ENCODE measurements at places on chromosomes 2 and 18. TPM values are rescaled to one million over a fixed set of nuclear protein-coding genes. Genes with fewer than 3 reads are reported as not detected.

- no peak for DNase-seq
Observed at GRCh38 chr2:48849770-48850169, 94.2 kb upstream of the LHCGR start.

DNA sequence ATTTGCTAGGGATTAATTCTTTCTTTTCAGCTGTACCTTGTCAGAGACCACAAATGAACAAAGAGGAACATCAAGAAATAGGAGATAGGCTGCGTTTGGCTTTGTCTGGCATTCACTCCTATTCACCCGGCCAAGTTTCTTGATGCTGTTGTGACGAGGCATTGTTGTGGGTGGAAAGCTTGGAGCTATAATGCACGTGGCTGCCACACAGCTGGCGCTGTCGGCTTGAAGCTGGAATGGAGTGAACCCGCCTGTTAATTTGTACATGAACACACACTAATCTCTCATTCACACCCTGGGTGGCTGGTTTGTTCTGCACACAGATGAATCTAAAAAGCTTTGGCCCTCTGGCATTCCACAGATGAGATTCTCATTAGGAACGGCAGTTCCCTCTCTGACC is 274.9 kb upstream of the GYPC start:
- DNase-seq = no peak

DNA sequence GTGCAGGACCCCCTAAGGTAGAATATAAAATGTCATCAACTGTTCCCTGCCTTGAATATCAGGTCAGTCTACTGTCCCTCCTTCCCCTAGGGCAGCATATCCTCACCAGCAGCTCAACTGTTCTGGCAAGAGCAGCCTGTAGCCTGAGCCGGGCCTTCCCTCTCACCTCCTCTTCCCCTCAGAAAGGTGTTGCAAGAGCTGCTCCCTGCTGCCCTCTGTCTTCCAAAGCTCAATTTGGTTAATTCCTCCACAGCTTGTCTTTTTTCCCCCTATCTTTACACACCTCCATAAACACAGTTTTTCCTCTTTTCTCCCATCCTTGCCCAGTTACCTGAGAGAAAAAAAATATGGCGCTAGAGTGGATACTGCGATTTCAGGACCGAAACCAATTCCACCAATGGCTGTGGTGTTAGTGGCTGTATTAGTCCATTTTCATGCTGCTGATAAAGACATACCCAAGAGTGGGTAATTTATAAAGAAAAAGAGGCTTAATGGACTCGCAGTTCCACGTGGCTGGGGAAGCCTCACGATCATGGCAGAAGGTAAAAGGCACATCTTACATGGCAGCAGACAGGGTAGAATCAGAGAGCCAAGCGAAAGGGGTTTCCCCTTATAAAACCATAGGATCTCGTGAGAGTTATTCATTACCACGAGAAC is 184.7 kb downstream of the MREG start:
- no peak for DNase-seq

- DNase-seq = no peak
Observed at GRCh38 chr2:102209474-102209873, 22.7 kb downstream of the IL1RL2 start.

DNA sequence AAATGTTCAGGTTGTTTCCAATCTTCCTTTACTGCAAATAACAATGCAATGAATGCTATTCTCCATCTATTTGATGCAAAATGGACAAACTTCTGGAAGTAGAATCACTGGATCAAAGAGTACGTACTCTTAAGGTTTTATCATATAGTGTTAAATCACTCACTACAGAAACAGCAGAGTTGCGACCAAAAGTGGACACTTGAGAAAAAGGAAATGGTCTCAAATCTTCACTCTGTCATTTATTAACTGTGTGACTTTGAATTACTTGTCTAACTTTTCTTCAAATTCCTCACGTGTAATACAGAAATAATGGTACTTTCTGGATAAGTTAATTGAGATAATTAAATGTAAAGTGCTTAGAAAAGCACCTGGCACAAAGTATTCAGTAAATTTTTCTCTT is 78.1 kb downstream of the CERKL start:
- no peak for DNase-seq

DNA sequence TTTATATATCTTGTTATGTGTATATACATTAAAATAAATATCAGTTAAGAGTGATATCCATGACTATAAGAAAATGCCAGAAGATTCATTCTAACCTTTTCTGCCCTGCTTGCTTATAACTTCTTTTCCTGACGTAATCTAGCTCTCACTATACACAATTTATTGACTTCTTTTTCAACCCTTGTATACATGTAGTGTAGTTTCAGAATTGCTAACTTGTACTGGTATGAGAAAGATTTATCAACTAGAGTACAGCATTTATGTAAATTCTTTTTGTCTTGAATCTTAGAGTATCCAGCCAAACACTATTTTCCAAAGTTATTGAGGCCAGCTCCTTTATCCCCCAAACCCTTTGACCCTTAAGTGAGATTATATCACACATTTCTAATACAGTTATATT is 798.0 kb upstream of the RAB6C start:
- DNase-seq = no peak

GRCh38 chr2:20422402-20423271 is 24.2 kb upstream of the RHOB start:
- DNase-seq = no peak

- DNase-seq = no peak
Observed at GRCh38 chr2:10971161-10971887, 59.6 kb downstream of the KCNF1 start.

DNA sequence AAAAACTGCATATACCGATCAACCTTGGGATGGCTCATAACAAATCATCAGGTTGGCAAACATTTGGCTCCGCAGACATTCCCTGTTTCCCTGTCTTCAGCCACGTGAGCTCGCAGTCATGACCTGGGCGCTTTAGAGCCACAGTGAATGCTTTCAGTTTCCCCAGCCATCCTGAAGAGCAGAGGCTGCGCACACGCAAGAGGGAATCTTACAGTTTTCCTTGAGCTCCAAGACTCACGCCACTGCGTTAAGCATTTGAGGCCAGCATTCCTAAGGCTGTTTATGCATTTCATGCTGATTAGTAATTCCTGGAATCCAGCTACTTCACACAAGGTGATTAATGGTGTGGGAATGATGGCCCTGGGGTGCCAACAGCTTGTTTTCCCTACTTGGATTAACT is 95.1 kb downstream of the MTCL1 start:
- DNase-seq = no peak

- no peak for DNase-seq
Observed at GRCh38 chr2:32558492-32558891, 69.4 kb upstream of the TTC27 start.

GRCh38 chr2:222423632-222424275 is 589 bp upstream of the SGPP2 start:
- peak; percentile 82 for DNase-seq

- no peak for DNase-seq
Observed at GRCh38 chr2:11477994-11478393, 12.0 kb upstream of the E2F6 start.

- no peak for DNase-seq
Observed at GRCh38 chr2:56960581-56960980, 776.8 kb downstream of the CCDC85A start.

DNA sequence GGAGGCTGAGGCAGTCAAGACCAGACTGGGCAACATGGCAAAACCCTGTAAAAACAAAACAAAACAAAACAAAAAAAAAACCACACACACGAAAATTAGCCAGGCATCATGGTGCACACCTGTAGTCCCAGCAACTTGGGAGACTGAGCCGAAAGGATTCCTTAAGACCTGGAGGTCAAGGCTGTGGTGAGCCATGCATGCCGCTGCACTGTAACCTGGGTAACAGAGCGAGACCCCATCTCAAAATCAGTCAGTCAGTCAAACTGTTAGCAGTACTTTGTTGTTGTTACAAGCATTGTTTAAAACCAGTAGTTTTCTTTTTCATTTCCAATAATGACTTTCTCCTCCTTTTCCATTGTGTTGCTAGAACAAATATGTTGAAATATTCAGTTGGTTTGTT is 21.7 kb downstream of the EPB41L5 start:
- no peak for DNase-seq

DNA sequence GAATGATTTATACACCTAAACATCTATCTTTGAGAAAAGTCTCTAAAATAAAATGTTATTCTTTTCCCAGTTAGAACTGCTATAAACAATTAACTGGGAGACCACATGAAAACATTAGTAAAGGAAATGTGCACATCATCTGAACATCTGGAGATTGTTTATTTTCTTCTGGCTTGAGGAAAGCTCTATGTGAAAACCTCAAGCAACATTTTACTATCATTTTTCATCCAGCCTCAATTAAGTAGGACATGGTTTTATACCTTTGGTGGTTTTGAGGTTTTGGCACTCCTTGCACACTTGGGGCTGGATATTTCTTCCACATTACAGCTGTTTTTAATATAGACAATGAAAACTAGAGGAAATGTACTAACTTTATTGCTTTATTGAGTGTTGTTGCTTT is 609.5 kb upstream of the SLC8A1 start:
- no peak for DNase-seq

- DNase-seq = no peak
Observed at GRCh38 chr2:1493431-1494126, 80.3 kb downstream of the TPO start.

DNA sequence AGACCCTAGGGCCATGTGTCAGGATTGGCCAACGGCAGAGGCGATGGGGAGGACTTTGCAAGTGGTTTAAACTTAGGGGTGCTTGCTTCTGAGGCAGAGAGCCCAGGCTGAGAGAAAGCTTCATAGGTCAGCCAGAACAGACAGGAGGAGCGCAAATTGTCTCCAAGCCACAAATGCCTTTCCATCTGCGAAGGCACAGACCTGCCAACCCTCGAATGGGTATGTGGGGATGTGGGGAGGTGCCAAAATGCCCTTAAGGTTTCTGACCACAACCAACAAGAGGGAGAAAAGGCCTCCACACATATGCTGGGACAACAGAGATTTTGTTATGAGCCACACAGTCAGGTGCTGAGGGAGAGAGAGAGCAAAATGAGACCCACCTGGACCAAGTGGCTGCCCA is 283.6 kb downstream of the CYP26B1 start:
- DNase-seq = no peak

DNA sequence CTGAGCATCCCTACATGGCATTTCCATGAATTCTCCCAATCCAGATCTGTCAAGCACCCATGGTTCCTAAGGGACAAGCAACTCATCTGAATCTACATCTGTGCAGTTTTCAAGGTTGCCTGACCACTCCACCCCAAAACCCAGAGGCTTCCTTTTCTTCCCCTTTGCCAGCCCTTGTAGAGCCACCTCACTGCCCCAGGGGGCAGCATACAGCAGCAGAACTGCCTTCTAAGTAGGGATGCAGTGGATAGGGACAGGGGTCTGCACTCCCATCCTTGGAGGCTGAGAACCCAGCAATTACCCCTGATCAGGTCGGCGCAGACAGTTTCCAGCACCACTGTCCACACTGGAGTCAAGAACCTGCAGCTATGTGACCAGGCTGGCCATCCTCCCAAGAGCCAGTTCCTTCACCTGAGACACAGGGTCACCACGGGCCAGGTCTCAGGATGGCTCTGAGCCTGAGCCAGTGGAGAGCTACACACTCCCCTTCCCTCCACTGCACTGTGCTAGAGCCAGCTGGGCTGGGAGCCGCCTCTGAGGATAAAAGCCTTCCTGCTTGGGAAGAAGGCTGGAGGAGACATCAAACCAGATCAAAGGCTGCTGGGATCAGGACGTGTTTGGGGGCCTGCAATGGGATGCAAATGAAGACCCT is 283.1 kb downstream of the CELF4 start:
- DNase-seq = no peak

DNA sequence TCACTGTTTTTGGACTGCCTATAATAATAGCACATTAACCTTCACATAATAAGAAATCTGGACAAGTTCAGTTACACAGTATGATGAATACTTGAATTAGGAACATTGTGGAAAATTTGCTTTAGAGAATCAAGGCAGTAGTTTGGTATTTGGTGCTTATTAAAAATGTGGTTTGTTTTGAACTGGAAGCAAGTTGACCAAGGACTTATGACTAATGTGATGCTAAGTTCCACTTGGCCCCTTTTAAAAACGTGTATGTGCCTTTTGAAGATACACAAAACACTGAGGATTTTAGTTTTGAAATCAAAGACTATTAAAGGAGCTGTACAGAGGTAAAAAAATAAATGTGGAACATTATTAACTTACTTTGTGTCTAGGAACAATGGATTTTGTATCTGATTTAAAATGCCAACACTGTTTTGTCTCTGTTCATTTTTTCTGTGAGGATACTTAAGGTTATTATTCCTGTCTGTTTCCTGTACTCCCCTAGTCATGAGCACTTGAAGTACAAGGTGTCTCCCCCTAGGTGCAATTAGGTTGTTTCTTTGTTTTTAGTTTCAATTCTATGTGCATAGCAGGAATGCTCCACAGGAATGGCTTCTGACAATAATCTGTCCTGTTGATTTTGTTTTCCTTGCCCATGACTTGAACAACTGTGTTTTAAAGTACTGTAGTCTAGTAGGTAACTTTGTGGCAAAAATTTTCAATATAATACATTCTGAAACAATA is 49.6 kb upstream of the PTH2R start:
- DNase-seq = no peak

DNA sequence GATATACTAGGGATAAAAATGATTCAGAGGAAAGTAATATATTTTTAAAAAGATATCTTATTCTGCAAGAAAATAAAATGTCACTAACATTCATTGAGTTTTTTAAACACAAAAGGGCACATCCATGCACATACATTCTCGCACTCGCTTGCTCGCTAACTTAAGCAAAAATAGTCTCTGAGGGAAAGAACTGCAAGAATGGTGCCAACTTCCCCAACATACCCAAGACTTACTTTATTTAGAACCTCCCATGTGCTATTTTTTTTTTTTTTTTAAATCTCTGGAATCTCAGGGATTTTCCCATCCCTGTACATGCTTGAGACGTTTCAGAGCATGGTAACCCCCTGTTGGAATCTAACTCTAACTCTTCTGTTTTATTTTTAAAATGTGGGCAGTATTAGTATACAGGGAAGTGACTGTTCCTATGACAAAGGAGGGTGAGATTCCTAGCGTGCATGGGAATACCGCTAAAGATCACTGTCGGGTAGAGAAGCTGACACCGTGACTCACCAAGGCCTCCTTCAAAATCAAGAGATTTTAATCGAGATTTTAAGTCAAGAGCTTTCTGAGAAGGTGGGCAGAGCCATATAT is 187.9 kb upstream of the ZEB2 start:
- DNase-seq = no peak

The GGCX gene
- 24.6 TPM for total RNA-seq

The GREB1 gene
- total RNA-seq = 0.69 TPM

The VWC2L gene
- total RNA-seq = not detected

The SERPINB11 gene
- total RNA-seq = not detected

The CACNB4 gene
- 18.2 TPM for total RNA-seq

The SULT1C4 gene
- not detected for total RNA-seq

The NT5C1B gene
- not detected for total RNA-seq

The CLIP4 gene
- 19.0 TPM for total RNA-seq

The ANKRD23 gene
- total RNA-seq = 3.5 TPM
